ENCODE measurements at places on chromosomes 12 and 14.

GRCh38 chr14:57209561-57209960 is 59.1 kb downstream of the EXOC5 start:
- no peak for DNase-seq

- DNase-seq, result no peak
These were observed 123.5 kb downstream of the CALM1 start for GRCh38 chr14:90520326-90520725.

DNA sequence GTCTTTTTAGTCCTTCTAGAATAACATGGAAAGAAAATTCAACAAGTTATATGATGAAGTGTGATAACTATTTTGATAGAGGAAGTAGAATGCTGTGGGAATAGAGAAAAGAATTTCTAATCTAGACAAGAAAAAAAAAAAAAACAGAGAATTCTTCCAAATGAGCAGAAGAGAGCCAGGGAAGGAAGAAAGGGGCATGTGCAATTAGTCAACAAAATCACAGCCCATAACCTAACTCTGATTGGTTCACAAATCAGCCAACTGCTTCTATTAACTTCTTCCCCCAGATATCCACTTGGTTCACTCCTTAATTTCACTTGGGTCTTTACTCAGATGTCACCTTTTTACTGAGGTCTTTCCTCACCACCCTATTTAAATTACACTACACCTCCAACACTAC is 69.5 kb downstream of the BTG1 start:
- DNase-seq, result no peak

- no peak for DNase-seq
These were observed 890.9 kb downstream of the VRK1 start for GRCh38 chr14:97687944-97688630.

GRCh38 chr12:51827925-51828818 is 20.3 kb downstream of the FIGNL2 start:
- DNase-seq, result peak; percentile 22

DNA sequence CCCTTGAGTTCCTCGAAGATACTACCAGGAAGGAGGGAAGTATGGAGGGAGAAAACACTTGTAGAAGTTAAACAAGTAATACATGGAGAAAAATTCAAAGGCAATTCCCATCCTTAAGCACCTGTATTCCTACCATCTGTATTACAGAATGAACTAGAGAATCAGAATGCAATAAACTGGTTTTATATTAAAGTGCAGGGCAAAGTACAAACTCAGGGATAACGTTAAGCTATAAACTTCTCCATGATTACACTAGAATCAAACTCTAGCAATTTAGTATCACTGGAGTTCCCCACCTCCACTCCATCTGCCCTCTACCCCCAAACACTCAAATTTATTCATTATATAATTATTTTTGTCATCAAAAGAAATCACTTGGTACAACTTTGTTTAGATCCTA is 13.1 kb downstream of the PAWR start:
- DNase-seq, result no peak

GRCh38 chr12:28083840-28084678 is 106.2 kb upstream of the CCDC91 start:
- DNase-seq, result no peak

GRCh38 chr14:95620659-95621059 is 65.6 kb upstream of the TCL1B start:
- DNase-seq, result no peak

- DNase-seq, result no peak
These were observed 25.5 kb upstream of the TXNRD1 start for GRCh38 chr12:104189915-104190555.

- no peak for DNase-seq
These were observed 310.5 kb downstream of the ETNK1 start for GRCh38 chr12:22935501-22935900.

DNA sequence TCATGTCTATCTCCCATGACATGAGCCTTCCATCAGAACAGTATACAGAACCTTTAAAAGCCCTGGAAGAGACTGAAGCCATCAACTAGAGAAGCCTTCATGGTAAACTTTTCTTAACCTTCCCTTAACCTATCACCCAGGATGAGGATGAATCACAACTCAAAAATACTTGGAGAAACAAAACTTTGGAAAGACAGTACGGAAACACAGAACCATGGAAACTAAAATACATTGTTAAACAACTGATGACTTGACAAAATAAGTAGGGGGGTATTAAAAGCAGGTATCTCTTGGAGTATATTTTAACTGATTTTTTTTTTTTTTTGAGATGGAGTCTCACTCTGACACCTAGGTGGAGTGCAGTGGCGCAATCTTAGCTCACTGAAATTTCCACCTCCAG is 8.7 kb downstream of the TM7SF3 start:
- DNase-seq, result no peak

GRCh38 chr12:94025068-94025467 is 123.3 kb upstream of the PLXNC1 start:
- DNase-seq, result no peak

DNA sequence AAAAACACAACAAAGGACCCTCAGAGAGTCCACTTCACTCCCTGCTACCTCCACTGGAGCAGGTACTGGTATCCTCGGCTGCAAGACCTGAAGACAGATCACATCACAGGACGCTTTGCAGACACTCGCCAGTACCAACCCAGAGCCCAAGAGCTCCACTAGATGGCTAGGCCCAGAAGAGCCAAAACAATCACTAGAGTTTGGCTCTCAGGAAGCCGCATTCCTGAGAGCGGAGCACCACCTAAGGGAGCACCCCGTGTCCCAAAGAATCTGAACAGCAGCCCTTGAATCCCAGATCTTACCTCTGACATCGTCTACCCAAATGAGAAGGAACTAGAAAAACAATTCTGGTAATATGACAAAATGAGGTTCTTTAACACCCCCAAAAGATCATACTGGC is 399.8 kb downstream of the RAD51B start:
- DNase-seq, result no peak

Measured in activated T-cell treated with anti-CD3 and anti-CD28 coated beads for 4 hours (primary cell).